Naive thymus-derived CD8-positive, alpha-beta T cell (primary cell): ENCODE measurements at places on chromosomes 6 and 20. TPM values are rescaled to one million over a fixed set of nuclear protein-coding genes. Genes with fewer than 3 reads are reported as not detected.
A peak's percentile ranks its signal among the peaks of the same experiment; 100 is the strongest.

STMND1 gene
- not detected for total RNA-seq

- H3K36me3 ChIP-seq: peaks cover 11% of the 10 kb centered on the region
- no peak overlapping the region for H3K27ac ChIP-seq
- H3K4me3 ChIP-seq: no peak overlapping the region
Observed at GRCh38 chr6:75694406-75694805, 54.6 kb upstream of the MYO6 start.

MAS1 gene
- total RNA-seq: not detected

DNA sequence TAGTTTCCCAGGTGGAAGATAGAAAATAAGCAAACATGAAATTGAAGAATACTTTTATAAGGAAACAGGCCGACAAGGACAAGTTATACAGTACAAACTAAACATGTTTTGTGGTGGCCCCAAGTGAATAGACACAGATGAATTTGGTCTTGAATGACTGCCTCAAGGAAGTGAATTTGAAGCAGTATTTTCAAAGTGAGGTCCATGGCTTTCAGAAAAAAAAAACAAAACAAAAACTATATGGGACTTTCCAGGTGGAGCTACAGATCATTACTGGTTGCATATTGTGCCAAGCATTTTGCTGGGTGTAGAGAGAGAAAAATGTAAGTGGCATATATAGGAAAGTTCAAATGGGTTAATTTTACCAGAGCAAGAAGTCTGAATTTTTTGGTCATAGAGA is 68.8 kb downstream of the CYB5R4 start:
- H3K36me3 ChIP-seq: peaks cover 16% of the 10 kb centered on the region
- no peaks in the 10 kb centered on the region for H3K27me3 ChIP-seq
- DNase-seq: no peak
- H3K4me3 ChIP-seq: no peak overlapping the region
- no peaks in the 10 kb centered on the region for H3K4me1 ChIP-seq

- peaks cover 6% of the 10 kb centered on the region for H3K27me3 ChIP-seq
- peaks cover 3% of the 10 kb centered on the region for H3K4me1 ChIP-seq
- DNase-seq: peak; percentile 11
- H3K27ac ChIP-seq: no peak overlapping the region
Observed at GRCh38 chr6:14799928-14800327, 445.9 kb upstream of the JARID2 start.

GRCh38 chr20:43404878-43405277 is 52.8 kb upstream of the SRSF6 start:
- peaks cover 65% of the 10 kb centered on the region for H3K27me3 ChIP-seq
- no peak overlapping the region for H3K4me3 ChIP-seq
- DNase-seq: no peak
- peaks cover 2% of the 10 kb centered on the region for H3K36me3 ChIP-seq
- H3K4me1 ChIP-seq: no peaks in the 10 kb centered on the region
- H3K27ac ChIP-seq: no peak overlapping the region

GRCh38 chr6:17458966-17459365 is 65.6 kb downstream of the CAP2 start:
- DNase-seq: no peak
- no peak overlapping the region for H3K4me3 ChIP-seq
- H3K27me3 ChIP-seq: peaks cover 8% of the 10 kb centered on the region
- H3K4me1 ChIP-seq: no peaks in the 10 kb centered on the region

DNA sequence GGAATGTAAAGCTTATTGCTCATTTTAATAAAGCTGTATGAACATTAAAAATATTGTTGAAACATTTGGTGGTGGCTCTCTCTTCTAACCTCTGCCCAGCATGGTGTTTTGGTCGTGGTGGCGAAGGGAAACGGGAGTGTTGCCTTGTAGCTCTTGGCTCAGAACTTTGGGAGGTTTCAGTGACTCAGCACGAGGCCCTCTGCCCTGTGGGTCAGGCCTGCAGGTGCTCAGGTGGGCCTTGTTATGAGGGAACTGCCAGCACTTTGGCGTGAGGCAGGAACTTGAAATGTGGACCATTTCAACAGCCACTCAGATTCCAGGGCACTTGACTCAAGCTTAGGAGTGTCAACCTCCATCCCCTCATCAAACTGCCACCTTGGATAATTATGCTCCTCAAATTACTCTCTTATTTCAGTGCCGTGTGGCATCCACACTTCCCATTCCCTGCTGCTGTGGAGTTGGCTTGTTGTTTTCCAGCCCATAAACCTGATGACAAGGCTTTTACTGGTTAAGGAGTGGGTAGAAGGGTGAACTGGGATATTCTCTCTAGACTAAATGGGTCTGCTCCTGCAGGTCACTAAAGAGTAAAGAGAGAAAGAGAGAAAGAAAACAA is 36.3 kb downstream of the PRDM1 start:
- no peak overlapping the region for H3K4me3 ChIP-seq
- no peak for DNase-seq
- H3K27ac ChIP-seq: no peak overlapping the region
- H3K4me1 ChIP-seq: peaks cover 28% of the 10 kb centered on the region

KHDRBS2 gene
- total RNA-seq: 0.27 TPM
